ENCODE measurements at places on chromosomes 2 and 18.

DNA sequence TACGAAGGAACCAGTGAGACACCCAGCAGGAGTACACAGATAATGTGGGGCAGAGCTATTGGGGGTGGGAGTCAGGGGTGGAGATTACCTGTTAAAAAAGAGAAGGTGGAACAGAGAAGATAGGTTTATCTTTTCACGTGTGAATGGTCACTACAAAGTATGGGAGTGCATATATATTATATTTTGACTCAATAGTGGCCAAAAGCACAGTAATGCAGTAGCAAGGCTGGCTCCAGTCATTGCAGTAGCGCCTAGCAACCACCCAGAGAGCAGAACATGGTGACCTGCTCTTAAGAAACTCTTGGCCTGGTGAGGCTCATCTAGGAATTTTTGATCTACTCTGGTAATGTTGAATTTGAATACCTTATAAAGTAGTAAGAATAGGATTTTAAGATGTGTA is 1.0 kb downstream of the IMPACT start:
- no peak for DNase-seq

GRCh38 chr2:176081376-176081836 is 2.4 kb downstream of the EVX2 start:
- DNase-seq: no peak

DNA sequence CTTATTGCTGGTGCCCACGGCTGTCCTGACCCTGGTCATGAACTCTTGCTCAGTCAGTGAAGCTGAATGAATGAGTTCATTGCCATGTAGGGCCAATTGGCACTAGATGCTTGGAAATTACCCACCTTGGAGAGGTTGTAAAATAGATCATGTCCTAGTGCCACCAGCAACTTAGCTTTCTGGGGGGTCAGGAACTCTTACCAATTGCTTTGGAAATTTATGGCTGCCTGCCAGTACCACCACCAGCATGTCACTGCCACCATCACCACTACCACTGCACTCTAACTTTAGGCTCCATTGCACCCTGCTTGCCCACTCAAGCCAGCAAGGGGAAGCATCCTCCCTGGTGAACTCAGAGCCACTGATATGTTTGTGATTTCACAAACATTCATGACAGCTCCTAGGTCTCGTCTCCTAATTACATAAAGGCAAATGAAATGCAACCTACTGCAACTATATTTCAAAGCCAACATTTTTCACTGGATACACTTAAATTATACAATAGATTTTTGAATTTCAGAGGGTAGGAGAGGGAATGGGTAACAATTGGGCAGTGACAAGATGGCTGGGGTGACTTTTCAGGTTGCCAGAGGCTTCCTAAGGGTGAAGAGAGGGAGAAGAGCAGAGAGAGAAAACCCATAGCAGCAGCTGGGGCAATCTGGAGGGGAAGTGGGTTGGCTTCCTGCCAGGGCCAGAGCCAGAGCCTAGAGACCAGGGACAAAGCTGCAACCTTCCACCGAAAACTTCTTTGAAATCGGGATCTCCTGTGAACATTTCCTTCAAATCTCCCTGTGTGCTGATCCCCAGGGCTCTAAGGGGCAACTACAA is 3.5 kb upstream of the EMILIN1 start:
- DNase-seq: no peak

DNA sequence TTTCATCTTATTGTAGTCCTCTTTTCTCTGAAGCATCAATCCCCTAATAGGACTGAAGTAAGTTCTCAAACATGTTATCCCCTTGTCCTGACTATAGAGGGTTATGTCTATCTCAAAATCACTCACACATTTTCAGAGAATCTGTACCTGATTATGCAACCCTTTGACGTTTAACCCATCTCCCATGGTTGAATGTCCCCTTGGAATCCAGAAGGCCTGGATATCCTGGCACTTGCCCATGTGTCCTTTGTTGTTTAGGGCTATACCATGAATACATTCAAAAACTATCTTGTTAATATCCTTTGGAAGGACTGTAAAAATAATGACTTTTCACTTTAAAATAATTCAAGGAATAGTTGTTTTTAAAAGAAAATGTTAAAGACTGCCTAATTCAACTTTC is 66.3 kb upstream of the PSMD14 start:
- DNase-seq: no peak

DNA sequence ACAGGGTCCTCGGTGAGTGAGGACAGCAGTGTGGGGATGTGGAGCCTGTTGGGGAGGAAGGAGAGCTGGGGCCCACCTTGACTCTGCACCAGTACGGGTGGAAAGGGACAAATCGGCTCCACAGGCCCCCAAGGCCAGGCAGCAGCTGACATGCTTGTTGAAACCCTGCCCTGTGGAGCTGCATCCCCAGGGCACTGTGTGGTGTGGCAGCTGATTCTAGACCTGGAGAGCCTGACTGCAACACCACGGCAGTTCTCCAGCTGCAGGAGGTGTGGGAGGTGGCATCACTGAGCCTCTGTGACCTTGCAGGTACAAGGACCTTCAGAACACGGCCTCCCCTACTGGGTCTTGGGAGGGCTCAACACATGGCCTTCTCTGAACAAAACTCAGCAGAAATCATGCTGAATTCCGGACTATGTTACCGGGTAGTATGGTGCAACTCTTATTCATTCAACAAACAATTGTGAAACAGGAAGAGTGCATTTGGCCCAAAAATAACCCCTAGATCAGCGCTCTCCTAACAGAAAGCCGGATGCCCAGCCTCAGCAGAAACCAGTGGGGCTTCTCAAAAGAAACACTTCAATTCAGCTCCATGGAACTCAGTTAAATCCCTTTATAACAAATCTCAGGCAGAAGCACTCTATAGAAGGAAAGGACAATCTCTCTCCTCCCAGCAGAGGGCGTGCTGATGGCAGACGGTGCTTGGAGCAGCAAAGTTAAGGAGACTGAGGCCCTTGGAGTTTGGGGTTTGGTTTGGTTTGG is 104.4 kb upstream of the SALL3 start:
- peak; percentile 14 for DNase-seq

- no peak for DNase-seq
These were observed 97.6 kb downstream of the MAPRE2 start for GRCh38 chr18:35138773-35139172.

GRCh38 chr2:85369500-85369899 is 14.9 kb downstream of the ELMOD3 start:
- DNase-seq: no peak

DNA sequence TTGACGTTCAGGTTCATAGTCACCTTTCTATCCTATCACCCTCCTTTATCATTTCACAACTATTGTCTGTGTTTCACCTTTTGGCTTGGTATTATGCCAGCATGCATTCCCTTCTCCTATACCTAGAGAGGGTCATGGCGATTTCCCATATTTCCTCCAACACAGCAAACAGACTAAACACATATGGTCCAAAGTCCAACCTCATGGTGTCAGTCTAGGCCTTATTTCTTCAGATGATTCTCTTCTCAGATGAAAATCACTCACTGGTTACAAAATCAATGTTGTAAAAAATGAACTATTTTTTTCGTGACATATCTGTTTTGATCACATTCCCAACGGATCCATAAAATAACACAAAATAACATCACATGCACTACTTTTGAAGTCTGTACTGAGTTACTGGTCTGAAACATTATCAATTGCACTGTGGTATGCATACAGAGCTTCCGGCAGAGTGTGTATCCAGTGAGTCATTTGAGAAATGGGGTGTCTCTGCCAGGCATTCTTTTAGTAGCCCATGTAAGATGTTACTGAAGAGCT is 204.8 kb upstream of the GALNT5 start:
- DNase-seq: no peak

DNA sequence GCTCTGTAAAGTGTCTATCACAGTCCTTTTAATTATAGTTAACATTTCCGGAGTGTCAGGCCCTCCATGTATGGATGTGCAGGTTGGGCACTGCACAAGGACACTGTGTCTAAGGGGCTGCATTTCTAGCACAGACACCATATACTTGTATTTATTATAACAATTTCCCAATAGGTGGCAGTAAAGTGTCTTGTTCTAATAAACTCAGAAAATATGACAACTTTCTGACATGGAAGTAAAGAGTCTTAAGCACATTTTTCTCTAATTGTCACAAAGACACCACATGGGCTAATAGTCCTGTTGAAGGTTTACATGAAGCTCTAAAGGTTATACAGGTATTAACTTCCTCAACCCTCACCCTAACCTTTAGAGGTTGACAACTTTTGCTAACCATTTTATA is 156.6 kb downstream of the DYSF start:
- no peak for DNase-seq

GRCh38 chr2:200089756-200090109 is 134.4 kb downstream of the MAIP1 start:
- DNase-seq: no peak

GRCh38 chr2:9287400-9288045 is 80.9 kb downstream of the ASAP2 start:
- DNase-seq: no peak

DNA sequence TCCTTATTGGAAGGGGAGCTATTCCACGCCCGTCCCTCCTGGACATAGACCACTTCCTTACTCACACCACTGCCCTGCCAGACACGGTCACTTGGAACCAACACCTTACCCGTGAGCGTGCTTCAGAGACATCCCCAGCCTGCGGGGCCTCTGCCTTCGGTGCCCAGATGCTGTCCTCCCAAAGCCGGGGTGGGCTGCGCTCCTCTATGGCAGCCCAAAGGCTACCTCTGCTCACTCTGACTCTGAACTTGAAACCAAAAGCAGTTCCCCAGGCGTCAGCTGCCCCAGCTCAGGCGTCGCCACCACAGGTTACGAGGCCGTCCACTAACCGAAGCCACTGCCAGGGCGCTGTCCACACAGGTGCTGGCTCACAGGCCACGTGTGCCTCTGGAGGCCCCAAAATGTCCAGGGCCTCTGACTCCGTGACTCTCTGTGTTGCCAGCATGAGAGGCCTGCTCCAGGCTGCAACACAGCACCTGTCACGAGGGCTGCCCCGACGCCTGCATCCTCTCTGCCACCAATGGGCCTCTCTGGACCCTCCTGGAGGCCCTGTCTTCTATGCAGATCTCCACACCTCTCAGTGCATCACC is 23.8 kb downstream of the HDAC4 start:
- no peak for DNase-seq

GRCh38 chr2:53600815-53601214 is 166.8 kb upstream of the CHAC2 start:
- DNase-seq: no peak

GRCh38 chr18:75879196-75879595 is 451.7 kb upstream of the SMIM21 start:
- no peak for DNase-seq

DNA sequence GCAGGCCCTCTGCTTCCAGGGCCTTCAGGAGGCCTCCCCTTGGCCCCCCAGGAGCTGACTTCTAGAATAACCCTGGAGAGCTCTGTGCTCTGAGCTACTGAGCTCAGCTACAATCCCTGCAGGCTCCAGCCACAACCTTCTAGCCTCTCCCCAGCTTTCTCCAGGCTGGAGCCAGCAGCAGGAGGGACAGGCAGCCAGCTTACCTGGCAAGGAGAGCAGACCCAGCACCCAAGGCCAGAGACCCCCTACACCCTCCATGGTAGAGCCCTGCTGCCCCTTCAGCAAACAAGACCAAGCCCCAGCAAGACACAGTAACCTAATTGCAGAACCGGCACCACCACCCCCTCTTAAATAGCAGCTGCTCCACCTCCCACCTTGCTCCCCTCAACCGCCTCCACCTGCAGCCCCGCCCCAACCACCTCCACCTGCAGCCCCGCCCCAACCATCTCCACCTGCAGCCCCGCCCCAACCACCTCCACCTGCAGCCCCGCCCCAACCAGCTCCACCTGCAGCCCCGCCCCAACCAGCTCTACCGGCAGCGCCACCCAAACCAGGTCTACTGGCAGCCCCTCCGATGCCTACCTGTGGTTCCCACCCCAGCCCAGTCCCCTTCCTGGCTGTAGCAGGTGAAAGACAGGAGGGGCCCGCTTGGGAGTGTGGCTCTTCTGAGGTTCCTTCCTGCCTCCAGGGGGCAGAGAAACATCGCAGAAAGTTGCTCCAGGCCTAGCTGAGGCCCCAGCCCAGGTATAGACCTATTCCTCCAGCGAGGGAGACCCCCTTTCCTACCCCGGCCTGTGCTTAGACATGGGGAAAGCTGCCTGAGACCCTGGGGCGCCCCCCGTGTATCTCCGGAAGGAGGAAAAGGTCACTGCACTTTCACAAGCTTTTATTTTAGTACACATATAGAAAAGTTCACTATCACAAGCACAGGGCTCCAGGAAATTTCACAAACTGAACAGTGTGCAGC is at the start of gene ASTL:
Gene ASTL, minus strand, starts transcription at position 324 of the 967 bp plus-strand sequence. Its CDS starts 66 bp downstream, at position 258.
- peak; percentile 69 for DNase-seq

GRCh38 chr18:36600548-36600947 is 228.3 kb downstream of the TPGS2 start:
- DNase-seq: no peak

DNA sequence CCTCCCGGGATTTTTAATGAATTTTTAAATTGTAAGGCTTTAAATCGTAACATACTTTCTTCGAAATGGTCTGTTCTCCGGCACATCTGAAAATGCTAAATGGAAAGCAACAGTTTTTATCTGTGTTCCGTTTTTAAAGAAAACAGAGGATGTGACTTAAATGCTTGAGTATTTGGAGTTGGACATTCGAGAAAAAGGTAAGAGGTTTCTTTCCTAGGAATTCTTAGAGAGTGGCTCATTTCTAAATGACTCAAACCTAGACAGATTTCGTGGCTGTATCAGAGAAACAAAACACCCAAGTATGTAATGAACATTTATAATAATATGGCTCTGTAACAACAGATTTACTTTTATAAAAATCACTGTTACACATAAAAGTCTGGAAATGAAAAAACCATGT is 177.6 kb upstream of the CCDC68 start:
- DNase-seq: no peak

GRCh38 chr18:73793386-73793785 is 354.2 kb downstream of the FBXO15 start:
- DNase-seq: no peak

Data from germinal center (tissue), 1 donor.